Renal cortical epithelial cell (primary cell): ENCODE measurements at places on chromosomes 5 and 9. TPM values are rescaled to one million over a fixed set of nuclear protein-coding genes. Genes with fewer than 3 reads are reported as not detected.

- no peak for DNase-seq
These were observed 16.5 kb downstream of the TPPP start for GRCh38 chr5:676699-677076.

DNA sequence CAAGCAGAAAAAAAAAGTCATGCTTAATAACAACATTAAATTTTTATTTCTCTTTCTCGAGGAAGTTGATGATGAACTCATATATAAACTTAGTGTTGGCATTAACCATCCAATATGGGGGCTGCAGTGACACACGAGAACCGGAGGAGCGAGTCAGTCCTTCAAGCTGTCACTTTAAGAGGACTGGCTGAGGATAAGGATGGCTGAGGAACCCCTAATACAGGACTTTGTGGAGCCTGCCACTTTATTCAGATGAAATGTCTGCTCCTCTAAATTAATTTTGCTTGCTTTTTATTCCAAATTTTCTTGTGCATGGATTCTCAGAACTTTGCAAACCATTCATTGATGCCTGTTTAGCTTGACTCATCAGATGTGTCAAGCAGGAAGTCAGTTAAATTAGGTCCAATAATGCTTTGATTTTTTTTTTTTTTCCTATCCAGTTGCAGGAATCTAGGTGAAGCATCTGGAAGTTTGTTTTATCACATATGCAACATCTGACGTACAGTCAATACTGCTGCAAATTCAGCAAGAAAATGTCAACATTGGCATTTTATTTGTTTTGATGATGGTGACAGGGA lies 144.2 kb upstream of the COL5A1 start:
- no peak for DNase-seq

- DNase-seq = peak; percentile 58
These were observed 294.8 kb downstream of the ASTN2 start for GRCh38 chr9:117120061-117120460.

- DNase-seq = no peak
These were observed 277.9 kb upstream of the IRX2 start for GRCh38 chr5:3029396-3029795.

GRCh38 chr5:124986667-124987066 lies 240.2 kb upstream of the ZNF608 start:
- DNase-seq = no peak

DNA sequence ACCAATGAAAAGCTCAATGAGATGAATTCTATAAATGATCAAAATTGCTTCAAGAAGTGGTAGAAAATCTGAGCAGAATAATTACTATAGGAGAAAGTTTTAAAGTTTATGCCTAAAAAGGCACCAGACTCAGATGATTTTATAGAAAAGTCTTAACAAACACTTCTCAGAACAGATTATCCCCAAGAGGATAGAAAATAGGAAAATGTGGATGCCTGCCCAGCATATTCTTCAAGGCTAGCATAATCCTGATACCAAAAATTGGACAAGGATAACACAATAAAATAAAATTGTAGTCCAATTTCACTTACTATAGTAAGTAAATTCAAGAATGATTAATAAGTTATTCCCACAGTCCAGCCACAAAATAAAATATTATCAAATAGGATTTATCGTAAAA lies 397.0 kb downstream of the NR2F1-AS1 start:
- no peak for DNase-seq

S100Z gene
- not detected in 2 replicates for total RNA-seq

ENTPD2 gene
- total RNA-seq = 0.17 and 0.35 TPM in 2 replicates

EDIL3 gene
- total RNA-seq = 6.9 and 10.1 TPM in 2 replicates
